ENCODE measurements at places on chromosomes 3 and 15. TPM values are rescaled to one million over a fixed set of nuclear protein-coding genes. Genes with fewer than 3 reads are reported as not detected.

- no peaks in the 10 kb centered on the region for H3K4me1 ChIP-seq
- no peak overlapping the region for H3K4me3 ChIP-seq
- DNase-seq, result no peak
These were observed 398.9 kb upstream of the TPRG1 start for GRCh38 chr3:188772886-188773285.

DNA sequence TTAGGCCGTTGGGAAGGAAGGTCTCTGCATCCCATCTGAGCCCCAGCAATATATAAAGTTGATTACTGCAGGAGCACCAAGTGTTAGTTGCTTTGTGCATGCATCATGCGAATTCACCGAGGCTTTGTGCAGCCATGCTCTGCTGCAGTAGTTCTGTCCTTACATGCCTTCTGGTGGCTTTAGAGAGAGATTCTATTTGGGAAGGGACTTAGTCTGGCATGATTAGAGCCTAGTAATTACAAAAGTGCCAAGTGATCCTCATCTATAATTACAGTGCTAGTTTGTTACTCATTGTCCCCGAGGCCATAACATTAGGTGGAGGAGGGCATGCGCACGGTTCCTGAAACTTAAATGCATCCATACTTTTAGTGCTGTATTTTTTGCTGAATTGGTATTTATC is 353.6 kb downstream of the CNTN4 start:
- no peak overlapping the region for H3K27ac ChIP-seq
- no peaks in the 10 kb centered on the region for H3K4me1 ChIP-seq
- no peak for DNase-seq
- H3K36me3 ChIP-seq, result no peaks in the 10 kb centered on the region
- no peak overlapping the region for H3K4me3 ChIP-seq

DNA sequence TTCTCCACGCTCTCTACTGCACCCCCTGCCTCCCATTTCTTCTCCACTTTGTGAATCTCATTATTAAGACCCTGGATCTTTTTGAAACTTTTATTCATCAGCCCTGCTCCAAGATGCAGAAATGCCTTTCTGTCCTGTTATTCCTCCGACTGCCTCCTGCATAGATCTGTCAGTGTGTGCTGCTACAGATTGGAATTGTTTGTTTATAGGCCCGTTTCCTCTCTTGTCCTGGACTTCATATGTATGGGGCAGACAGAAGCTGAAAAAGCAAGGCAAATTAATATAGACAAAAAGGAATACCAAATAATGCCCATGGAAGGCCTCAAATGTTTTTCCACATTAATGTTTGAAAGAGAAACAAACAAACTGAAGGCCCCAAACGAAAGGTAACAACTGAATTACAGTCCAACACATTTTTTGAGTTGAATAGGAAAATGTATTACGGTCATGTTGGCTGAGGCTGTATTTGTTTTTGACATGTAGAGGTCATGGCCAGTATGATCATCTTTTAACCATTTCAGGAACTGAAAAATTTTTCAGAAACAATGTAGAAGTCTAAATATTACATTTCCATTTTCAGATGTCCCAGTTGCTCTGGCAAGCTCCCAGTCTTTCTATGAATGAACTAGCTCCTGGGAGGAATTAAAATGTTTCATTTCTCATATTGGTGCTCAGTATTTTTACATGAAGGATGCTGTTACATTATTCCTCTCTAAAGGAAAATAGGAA is 8.8 kb downstream of the CHST2 start:
- no peak for DNase-seq
- no peak overlapping the region for H3K4me3 ChIP-seq
- no peaks in the 10 kb centered on the region for H3K4me1 ChIP-seq
- no peak overlapping the region for H3K27ac ChIP-seq

DNA sequence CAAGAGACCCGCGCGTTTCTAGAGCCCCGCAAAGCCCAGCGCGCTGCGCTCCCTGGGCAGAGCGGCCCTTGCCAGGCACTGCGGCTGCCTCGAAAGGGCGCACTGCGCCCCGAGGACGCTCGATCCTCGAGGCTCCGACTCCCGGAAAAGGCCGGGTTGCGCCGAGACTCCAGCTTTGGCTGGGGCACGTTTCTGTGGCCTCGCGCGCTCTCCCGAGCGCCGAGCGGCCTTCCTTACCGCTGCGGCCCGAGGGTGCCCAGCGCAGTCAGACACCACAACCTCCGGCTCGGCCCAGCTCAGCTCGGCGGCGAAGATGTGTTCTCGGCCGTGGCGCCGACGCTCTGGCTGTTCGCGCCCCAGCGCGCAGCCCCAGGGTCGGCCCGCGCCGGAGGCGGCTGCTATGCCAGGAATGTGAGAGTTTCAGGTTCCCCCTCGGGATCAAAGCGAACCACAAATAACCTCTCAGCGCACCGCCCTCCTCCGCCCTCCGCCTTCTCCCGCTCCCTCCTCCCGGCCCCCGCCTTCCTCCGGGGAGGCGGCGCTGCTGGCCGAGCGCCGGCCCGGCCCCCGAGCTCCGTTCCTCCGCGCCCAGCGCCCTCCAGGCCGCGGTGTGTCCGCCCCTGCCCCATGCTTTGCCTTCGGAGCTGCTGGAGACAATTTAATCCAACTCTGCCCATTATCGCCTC is at the start of gene AMOTL2:
AMOTL2 (minus strand) TSS at position 343 of the 686 bp plus-strand sequence. CDS start 3,014 bp downstream, outside the sequence.
- peak within 1 kb of the TSS; percentile 89 for H3K4me3 ChIP-seq
- peak within 1 kb of the TSS; percentile 99 for H3K27ac ChIP-seq
- H3K36me3 ChIP-seq, result no peaks in the 10 kb centered on the region
- peaks cover 29% of the 10 kb centered on the region for H3K4me1 ChIP-seq
- DNase-seq, result peak; percentile 91

DNA sequence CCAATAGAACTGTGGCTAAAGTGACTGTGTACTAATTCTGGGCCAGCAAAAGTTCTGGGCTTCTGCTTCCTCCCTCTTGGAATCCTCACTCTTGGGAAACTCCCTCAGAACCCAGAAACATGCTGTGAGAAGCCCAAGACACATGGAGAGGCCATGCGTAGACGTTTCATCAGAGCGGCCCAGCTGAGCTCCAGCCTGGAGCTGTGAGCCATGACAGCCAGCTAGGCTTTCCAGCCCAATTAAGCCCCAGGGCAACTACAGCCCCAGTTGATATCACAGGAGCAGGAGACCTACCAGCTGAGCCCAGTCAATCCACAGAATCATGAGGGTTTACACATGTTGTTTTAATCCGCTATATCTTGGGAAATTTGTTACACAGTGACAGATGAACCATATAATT is 43.6 kb upstream of the CNOT10 start:
- H3K27me3 ChIP-seq, result no peaks in the 10 kb centered on the region
- no peaks in the 10 kb centered on the region for H3K36me3 ChIP-seq
- no peak overlapping the region for H3K27ac ChIP-seq
- no peak overlapping the region for H3K4me3 ChIP-seq
- H3K4me1 ChIP-seq, result no peaks in the 10 kb centered on the region
- no peak for DNase-seq

DNA sequence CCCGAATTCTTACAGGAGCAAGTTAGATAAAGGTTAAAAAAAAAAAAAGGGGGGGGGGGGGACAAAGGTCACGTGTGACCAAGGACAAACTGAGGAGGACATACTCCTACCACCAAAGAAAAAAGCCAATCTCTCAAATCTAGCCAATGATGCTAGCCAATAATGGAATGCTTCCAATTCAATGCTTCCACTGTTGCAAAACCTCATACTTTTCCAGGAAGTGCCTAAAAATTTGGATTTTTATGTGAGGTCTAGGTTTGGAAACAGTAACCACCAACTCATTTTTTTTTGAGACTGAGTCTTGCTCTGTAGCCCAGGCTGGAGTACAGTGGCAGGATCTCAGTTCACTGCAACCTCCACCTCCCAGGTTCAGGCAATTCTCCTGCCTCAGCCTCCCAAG is 11.4 kb downstream of the MSL2 start:
- no peaks in the 10 kb centered on the region for H3K36me3 ChIP-seq
- H3K27ac ChIP-seq, result no peak overlapping the region
- no peak overlapping the region for H3K4me3 ChIP-seq
- peaks cover 7% of the 10 kb centered on the region for H3K4me1 ChIP-seq

The INAFM2 gene
- 11.1 TPM for total RNA-seq

Data from uterus (tissue), 4 donors.